ENCODE measurements at places on chromosomes 13 and 19. TPM values are rescaled to one million over a fixed set of nuclear protein-coding genes. Genes with fewer than 3 reads are reported as not detected.
A peak's percentile ranks its signal among the peaks of the same experiment; 100 is the strongest.

DNA sequence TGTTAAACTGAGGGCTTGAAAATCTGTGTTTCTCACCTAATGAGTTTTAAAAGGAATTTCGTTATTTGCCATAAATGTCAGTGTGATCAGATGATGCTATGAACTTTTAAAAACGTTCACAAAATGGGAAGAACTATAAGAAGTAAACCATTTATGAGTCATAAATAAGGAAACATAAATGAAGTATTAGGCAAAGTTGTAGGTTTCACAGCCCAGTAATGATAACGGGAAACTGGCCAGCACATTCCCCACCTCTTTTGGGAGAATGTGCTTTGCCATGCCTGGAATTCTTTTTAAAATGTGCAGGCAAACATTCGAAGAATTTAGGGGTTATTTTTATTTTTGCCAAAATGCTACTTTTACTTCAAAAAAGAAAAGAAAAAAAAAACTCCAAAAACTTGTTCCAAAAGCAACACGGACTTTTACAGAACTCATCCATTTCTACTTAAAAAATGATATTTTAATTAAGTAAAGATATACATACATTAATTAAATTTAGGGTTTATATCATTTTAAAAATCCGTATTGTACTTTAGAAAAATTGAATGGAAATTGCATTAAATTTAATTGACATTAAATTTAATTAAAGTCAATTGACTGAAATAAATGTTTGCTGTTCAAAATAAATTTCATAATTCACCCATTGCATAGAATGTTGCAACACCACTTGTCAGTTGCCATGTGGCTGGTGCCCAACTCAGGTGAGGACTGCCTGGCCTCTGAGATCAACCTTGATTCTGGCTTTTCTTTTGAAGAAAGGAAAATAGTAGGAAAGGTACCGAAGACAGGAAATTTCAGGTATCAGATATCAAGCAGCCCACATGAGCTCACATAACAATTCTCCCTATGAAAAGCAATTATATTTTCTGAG is 1198.5 kb downstream of the EFNB2 start:
- peak; percentile 55 for DNase-seq

- no peak for DNase-seq
Measured at GRCh38 chr13:74289107-74289506, 154.9 kb upstream of the KLF12 start.

ZNF677 gene
- polyA plus RNA-seq: 6.0 TPM

DNA sequence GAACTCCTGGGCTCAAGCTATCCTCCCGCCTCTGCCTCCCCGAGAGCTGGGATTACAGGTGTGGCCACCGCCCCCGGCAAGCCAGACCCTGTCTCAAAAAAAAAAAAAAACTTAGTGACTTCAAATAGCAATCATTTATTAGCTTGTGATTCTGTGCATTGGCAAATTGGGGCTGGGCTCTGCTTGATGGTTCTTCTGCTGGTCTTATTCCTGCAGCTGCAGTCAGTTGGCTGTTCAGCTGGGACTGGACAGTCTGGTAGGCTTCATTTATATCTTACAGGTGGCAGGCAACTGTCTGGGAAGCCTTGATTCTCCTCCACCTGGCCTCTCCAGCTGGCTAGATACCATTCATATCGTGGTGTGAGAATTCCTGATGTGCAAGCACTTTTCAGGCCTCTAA is 7.4 kb downstream of the DHDH start:
- DNase-seq: no peak

DNA sequence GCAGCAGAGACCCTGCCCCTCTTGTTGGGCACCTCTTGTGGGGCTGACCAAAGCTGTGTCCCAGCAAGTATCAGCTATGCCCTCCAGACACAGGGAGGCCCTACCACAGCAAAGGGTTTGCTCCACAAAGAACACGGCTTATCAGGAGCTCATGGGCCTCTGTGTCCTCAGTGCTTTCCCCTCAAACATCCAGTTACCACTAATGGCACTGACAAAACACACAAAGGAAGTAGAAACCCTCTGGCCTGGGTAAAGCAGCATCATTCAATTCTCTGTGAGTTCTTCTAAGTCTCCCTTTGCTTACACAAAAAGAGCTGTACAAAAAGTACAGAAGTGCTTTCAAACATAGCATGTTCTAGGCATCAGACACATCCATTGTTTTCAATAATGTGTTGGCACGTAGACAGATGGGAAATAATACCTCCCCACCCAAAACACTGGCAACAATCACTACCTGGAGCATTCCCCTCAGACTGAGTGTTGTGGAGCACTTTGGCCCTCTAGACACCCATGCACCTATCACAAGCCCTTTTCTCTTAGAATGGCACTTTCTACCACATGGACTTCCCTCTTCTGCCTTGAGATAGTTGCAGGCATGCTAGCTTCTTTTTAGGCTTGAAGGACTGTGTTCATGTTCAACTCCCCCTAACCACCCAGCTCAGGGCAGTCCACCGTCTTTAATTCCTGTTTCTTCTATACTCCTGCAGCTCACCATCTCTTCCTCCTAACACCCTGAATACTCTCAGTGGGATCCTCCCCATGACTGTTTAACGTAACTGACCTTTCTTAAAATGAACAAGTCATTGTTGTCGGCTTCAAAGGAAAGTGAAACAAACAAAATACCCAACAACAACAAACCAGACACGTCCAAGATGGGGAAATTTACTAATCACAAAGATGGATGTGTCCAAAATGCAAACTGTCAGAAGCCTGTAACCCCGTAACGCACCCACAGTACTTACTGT is 43.5 kb downstream of the ATP7B start:
- DNase-seq: no peak

CEACAM4 gene
- polyA plus RNA-seq: not detected

- no peak for DNase-seq
Measured at GRCh38 chr13:23644126-23644419, 73.9 kb downstream of the TNFRSF19 start.

RNASEH2A gene
- 34.9 TPM for polyA plus RNA-seq

- DNase-seq: no peak
Measured at GRCh38 chr19:6263306-6263705, 16.5 kb downstream of the MLLT1 start.

PRSS57 gene
- polyA plus RNA-seq: not detected

SH2D3A gene
- 0.09 TPM for polyA plus RNA-seq

GRCh38 chr13:25741796-25742195 is 310.0 kb downstream of the SHISA2 start:
- DNase-seq: no peak

C1QTNF9B gene
- 1.1 TPM for polyA plus RNA-seq

PRX gene
- polyA plus RNA-seq: 1.8 TPM

- no peak for DNase-seq
Measured at GRCh38 chr13:71460211-71460610, 406.8 kb downstream of the DACH1 start.

CLEC17A gene
- polyA plus RNA-seq: 0.05 TPM

SBSN gene
- polyA plus RNA-seq: 6.9 TPM

- DNase-seq: peak; percentile 37
Measured at GRCh38 chr19:18634612-18635297, 2.1 kb upstream of the KLHL26 start.

GRCh38 chr19:3573858-3574637 is 1.3 kb downstream of the HMG20B start:
- peak; percentile 93 for DNase-seq

- no peak for DNase-seq
Measured at GRCh38 chr19:10855879-10856522, 7.8 kb downstream of the C19orf38 start.

LRRC63 gene
- not detected for polyA plus RNA-seq

ZNF284 gene
- polyA plus RNA-seq: 0.96 TPM

DNA sequence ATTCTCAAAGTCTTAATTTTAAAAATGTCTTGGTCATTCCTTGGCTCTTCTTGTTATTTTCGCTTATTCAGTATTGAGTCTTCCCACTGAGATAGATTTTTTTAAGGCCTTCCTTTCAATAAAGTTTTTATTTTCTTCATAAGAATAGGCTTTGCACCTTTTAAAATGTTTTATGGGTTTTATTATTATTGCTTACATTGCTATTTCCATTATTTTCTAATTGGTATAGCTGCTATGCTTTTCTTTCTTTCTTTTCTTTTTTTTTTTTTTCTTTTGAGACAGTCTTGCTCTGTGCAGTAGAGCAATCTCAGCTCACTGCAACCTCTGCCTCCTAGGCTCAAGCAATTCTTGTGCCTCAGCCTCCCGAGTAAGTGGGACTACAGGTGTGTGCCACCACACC is 195.7 kb downstream of the PDS5B start:
- no peak for DNase-seq

KATNAL1 gene
- polyA plus RNA-seq: 6.9 TPM

PRODH2 gene
- polyA plus RNA-seq: not detected

- no peak for DNase-seq
Measured at GRCh38 chr19:7104747-7105447, 35.4 kb downstream of the ZNF557 start.

- peak; percentile 21 for DNase-seq
Measured at GRCh38 chr13:28581451-28581850, 77.5 kb upstream of the POMP start.

DNA sequence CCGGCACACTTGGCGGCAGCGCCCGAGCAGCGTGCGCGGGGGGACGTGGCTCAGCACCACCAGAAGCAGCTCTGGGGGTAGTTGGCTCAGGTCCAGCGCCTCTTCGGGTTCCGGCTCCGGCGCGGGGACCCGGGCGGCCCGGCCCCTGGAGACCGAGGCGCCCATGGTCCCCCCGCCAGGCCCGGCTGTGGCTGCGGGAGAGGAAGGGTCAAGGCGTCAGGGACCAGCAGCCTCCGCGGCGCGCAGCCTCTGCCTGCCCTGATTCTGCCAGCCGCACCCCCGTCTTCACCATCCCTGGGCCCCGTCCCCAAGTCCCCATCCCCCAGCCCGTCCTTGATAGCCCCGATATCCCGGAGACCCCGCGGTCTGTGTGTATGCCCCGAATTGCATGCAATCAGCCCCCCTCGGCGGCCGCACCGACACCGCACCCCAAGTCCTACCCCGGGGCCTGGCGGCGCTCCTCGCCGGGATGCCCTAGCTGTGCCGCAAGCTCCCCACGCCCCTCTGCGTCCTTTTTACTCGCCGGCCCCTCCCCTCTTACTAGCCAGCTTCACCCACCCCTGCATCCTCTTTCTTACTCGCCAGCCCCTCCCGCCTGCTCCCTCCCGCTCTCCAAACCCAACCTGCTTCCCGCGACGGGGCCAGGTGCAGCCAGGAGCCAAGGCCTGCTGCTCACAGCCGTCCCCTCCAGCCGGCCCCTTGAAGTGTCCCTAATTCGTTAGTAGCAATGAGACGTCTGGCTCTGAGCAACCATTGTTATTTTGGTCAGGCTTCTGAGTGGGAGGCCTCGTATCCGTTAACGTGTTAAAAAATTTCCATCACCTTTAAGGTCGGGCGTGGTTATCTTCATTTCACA is at the start of gene FBXO27:
FBXO27 (minus strand) TSS at position 487 of the 856 bp plus-strand sequence; CDS start at position 165, 322 bp downstream.
- no peak for DNase-seq

- DNase-seq: peak; percentile 4
Measured at GRCh38 chr13:75217949-75218348, 264.0 kb downstream of the TBC1D4 start.

DNA sequence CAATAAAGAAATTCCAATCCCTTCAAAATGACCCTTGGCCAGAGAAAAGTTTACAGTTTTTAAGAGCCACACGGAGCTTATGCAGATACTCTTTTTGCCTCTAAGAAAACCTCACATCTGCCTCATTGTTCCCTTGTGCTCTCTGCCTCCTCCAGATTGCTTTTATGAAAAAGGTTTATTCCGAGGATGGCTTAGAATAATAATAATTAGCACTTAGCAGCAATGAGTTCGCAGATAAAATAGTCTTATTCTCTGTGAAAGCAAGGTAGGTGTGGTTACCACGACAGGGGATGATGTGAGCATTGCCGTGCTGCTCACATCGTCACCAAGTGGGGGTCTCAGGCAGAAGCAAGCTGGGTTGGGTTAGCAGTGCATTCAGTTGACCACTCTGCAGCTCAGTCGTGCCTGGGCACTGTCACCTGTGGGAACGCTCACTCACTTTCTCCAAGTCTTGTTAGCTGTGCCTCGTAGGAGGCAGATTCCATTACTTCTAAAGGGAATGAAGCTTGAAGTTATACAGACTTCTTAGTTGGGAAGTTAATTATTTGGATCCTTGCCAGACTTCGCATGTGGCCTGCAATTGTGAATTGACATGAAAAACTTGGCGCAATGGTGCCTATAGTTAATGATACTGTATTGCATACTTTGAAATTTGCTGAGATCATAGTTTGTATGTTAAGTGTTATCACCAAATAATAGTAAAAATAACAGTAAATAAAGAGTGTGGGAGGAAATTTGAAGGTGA is 157.2 kb downstream of the MYO16 start:
- DNase-seq: no peak

- DNase-seq: peak; percentile 12
Measured at GRCh38 chr19:5103061-5103701, 134.3 kb downstream of the KDM4B start.

GRCh38 chr19:14085309-14085995 is at the start of gene C19orf67:
C19orf67 (minus strand) TSS chr19:14085783; CDS start chr19:14085627, 156 bp downstream.
- DNase-seq: no peak

KLK12 gene
- not detected for polyA plus RNA-seq

BRD4 gene
- polyA plus RNA-seq: 21.1 TPM

DNA sequence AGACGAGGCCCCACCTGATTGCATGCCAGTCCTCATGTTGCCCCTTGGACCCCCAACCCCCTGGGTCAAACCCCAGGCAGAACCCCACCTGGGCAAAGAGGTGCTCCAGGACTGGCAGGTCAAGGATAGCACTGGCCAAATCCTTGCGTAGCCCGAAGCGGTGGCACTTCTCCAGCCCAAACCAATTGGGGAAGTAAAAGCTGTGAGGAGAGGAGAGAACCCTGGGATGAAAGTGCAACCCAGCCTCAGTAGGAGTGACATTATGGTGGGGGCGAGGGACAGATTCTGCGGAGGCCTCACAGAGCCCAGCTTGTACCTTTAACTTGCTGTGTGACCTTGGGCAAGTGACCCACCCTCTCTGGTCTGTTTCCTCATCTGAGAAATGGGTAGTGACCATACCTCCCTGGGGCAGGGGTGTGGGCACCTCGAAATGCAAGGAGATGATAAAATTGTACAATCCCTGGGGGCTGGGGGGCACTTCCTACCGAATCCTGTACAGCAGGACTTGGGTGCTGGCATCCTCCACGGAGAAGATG is 4.4 kb downstream of the JAK3 start:
- DNase-seq: no peak

CD209 gene
- polyA plus RNA-seq: not detected

- DNase-seq: no peak
Measured at GRCh38 chr13:72259528-72259927, 392.5 kb upstream of the DACH1 start.

KL gene
- not detected for polyA plus RNA-seq

GRCh38 chr19:2624537-2625091 is 77.9 kb downstream of the GNG7 start:
- DNase-seq: no peak

- no peak for DNase-seq
Measured at GRCh38 chr19:34243876-34244578, 10.3 kb upstream of the GARRE1 start.
